Ovary (tissue), 10 donors: ENCODE measurements at places on chromosomes 11 and 22. TPM values are rescaled to one million over a fixed set of nuclear protein-coding genes. Genes with fewer than 3 reads are reported as not detected.

GRCh38 chr11:112298535-112298934 is 37.9 kb upstream of the PLET1 start:
- no peak overlapping the region for H3K4me3 ChIP-seq
- no peaks in the 10 kb centered on the region for H3K4me1 ChIP-seq
- H3K27ac ChIP-seq = no peak overlapping the region
- H3K36me3 ChIP-seq = no peaks in the 10 kb centered on the region
- DNase-seq = no peak

GRCh38 chr11:21037850-21038249 is 368.5 kb downstream of the NELL1 start:
- no peak overlapping the region for H3K4me3 ChIP-seq
- H3K4me1 ChIP-seq = no peaks in the 10 kb centered on the region
- H3K36me3 ChIP-seq = no peaks in the 10 kb centered on the region
- DNase-seq = no peak
- no peak overlapping the region for H3K27ac ChIP-seq

DNA sequence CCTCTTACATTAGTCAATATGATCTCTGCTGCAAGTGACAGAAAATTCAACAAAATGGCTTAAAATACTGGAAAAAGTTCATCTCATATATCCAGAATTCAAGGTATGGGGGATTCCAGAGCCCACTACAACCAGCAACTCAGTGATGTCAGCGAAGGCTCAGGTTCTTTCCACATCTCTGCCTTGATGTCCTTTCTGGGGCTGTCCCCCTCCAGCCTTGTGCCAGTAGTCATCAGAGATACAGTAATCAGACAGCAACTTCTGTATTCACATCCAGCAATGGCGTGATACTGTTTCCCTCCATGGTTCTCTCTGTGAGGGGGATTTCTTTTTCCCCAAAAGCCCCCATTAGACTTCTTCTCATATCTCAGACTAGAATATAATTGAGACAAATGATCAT is 103.4 kb upstream of the USP47 start:
- no peak overlapping the region for H3K4me3 ChIP-seq
- no peak overlapping the region for H3K27ac ChIP-seq
- H3K36me3 ChIP-seq = no peaks in the 10 kb centered on the region
- H3K27me3 ChIP-seq = no peaks in the 10 kb centered on the region
- no peaks in the 10 kb centered on the region for H3K4me1 ChIP-seq

- DNase-seq = no peak
- H3K27me3 ChIP-seq = no peaks in the 10 kb centered on the region
- no peak overlapping the region for H3K27ac ChIP-seq
- no peaks in the 10 kb centered on the region for H3K36me3 ChIP-seq
Observed at GRCh38 chr11:57406337-57406904, 16.0 kb upstream of the PRG2 start.

DNA sequence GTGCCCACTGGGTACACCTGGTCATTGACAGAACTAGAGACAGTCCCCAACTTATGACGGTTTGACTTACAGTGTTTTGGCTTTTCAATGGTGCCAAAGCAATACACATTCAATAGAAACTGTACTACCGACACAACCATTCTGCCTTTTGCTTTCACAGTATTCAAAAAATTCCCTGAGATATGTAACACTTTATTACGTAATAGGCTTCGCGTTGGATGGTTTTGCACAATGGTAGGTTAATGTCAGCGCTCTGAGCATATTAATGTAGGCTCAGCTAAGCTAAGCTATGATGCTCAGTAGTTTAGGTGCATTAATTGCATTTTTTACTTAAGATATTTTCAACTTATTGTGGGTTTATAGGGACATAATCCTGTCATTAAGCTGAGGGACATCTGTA is 105.1 kb upstream of the B3GAT1 start:
- no peaks in the 10 kb centered on the region for H3K4me1 ChIP-seq
- H3K4me3 ChIP-seq = no peak overlapping the region

SPI1 gene
- 21.5 TPM for total RNA-seq

SNX32 gene
- total RNA-seq = 1.6 TPM

USP2 gene
- total RNA-seq = 2.7 TPM

GRCh38 chr11:79078999-79079398 is 361.8 kb downstream of the TENM4 start:
- no peak overlapping the region for H3K27ac ChIP-seq
- H3K36me3 ChIP-seq = no peaks in the 10 kb centered on the region
- no peak overlapping the region for H3K4me3 ChIP-seq

- H3K27me3 ChIP-seq = no peaks in the 10 kb centered on the region
- H3K4me3 ChIP-seq = no peak overlapping the region
- no peak overlapping the region for H3K27ac ChIP-seq
Observed at GRCh38 chr22:24938741-24939341, 7.7 kb downstream of the LHFPL7 start.

GRCh38 chr22:17214416-17215043 is 4.7 kb downstream of the ADA2 start:
- no peaks in the 10 kb centered on the region for H3K4me1 ChIP-seq
- no peak for DNase-seq
- no peaks in the 10 kb centered on the region for H3K27me3 ChIP-seq
- no peak overlapping the region for H3K27ac ChIP-seq
- H3K4me3 ChIP-seq = no peak overlapping the region

DNA sequence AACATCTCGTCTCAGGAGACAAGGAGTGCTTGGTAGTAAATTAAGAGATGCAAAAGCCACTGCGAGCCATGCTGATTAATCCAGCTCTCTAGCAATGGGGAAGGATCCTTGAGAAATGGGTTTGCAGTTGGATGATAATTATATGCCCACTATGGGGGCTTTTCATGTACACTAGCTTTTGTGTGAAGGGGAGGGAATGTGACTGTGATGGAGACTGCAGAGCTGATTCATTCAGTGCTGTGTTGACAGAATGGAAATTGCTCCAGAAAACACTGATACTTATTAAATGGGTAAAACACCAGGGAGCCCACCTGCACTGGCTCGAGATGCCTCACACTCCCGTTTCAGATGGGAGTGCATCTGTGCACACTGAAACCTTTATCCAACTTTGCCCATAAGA is 37.0 kb upstream of the KIRREL3 start:
- no peaks in the 10 kb centered on the region for H3K36me3 ChIP-seq
- DNase-seq = no peak
- H3K4me1 ChIP-seq = no peaks in the 10 kb centered on the region
- H3K27me3 ChIP-seq = no peaks in the 10 kb centered on the region
- no peak overlapping the region for H3K4me3 ChIP-seq

GRCh38 chr11:125426818-125427528 is 69.1 kb downstream of the FEZ1 start:
- no peak overlapping the region for H3K4me3 ChIP-seq
- no peaks in the 10 kb centered on the region for H3K27me3 ChIP-seq
- DNase-seq = no peak
- no peak overlapping the region for H3K27ac ChIP-seq
- no peaks in the 10 kb centered on the region for H3K4me1 ChIP-seq

GRCh38 chr11:116738975-116739374 is 33.8 kb downstream of the BUD13 start:
- no peaks in the 10 kb centered on the region for H3K36me3 ChIP-seq
- no peak for DNase-seq
- H3K4me3 ChIP-seq = no peak overlapping the region
- H3K4me1 ChIP-seq = peaks cover 8% of the 10 kb centered on the region

GRCh38 chr11:77130763-77131513 is 2.9 kb downstream of the MYO7A start:
- peak; percentile 90 for DNase-seq
- H3K27ac ChIP-seq = peak overlapping the region; percentile 49
- H3K4me1 ChIP-seq = peaks cover 14% of the 10 kb centered on the region
- no peak overlapping the region for H3K4me3 ChIP-seq
- no peaks in the 10 kb centered on the region for H3K27me3 ChIP-seq
- H3K36me3 ChIP-seq = no peaks in the 10 kb centered on the region

HORMAD2 gene
- total RNA-seq = not detected
